ENCODE measurements at places on chromosomes 11 and 22.

DNA sequence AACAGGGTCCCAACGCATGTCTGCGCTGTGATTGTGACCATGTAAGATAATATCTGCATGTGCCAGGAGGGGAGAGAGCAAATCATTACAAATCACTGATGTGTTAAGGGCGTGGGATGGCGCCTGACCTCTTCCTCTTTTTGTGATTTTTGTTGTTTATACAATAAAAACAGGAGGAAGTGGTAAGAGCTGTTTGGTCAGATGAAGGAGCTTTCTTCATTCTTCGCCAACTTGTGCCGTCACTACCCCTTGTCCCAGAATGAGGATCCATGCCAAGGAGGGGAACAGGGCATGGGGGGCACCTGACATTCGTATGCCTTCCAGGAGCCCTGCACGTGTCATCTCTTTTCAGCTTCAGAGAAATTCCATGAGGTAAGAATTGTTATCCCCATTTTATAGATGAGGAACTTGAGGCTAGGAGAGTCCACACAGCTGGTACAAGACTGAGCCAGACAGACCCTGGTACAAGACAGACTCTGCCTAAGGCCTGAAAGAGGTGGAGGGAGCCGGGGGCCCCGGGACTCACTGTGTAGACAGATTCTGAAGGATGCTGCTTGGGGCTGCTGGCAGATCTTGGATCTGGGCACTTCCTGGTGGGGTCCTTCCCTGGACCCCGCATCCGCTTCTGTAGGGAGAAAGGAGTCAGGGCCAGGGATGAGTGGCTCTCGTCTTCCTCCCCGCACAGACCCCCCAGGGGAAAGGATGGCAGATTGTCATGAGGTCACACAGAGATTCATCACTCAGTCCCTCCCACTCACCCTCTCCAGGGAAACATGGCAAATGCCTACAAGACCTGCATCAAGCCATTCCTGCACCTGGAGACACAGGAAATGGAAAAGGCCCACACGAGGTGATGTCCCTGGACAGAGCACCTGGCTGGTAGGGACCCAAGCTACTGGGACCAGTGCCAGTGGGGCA, 34.6 kb downstream of the NFAM1 start:
- no peak for DNase-seq

GRCh38 chr11:107501713-107502112, 44.1 kb upstream of the CWF19L2 start:
- DNase-seq, result no peak

DNA sequence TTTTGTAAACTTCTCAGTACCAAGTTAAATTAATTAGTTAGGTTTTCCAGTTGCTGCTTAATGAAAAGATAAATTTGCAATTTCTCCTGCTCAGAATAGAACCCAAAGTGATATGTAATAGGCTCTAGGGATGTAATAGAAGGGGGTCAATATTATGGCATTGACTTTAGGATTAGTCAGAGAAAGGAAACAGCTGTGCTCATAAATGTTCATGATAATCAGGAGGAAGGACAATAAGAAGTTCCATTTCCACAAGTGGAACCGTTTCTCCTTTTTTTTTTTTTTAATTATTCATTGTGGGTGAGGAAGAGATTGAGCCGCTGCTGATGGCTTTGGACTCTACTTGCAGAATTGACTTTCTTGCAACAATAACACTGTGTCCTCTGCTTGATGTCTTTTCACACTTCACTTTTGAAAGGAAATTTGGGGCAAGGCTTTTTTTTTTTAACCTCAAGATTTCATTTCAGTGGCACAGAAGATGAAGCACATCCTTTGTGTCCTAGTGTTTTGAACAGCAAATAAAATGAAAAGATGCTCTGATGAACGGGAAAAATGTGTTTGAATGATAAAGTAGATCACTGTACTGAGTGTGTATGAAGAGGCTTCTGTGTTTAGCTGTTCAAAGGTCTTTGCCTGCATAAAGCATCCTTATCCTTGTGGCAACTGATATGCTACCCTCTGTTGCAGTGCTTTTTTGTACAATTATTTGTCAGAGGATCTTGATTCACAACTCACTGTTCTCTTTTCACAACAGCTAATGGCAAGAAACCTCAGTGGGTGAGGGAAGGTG, 62.4 kb downstream of the GAS2 start:
- DNase-seq, result no peak

DNA sequence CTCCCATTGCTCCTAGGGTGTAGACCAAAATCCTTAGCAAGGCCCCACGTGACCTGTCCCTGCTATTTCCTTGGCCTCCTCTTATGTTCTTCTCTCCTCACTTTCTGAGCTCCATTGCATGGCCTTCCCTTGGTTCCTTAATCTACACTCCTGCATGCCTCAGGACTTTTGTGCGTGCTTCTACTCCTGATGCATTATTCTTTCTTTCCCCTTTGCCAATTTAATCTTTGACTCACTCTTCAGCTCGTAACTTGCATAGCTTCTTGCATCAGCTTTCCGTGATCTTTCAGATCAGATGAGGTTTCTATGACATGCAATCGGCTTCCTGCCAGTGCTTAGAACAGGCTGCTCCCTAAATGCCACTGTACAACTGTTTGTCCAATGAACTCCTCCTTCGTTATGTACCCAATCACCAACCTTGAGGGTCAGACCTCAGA, 261.6 kb upstream of the CADM1 start:
- no peak for DNase-seq

DNA sequence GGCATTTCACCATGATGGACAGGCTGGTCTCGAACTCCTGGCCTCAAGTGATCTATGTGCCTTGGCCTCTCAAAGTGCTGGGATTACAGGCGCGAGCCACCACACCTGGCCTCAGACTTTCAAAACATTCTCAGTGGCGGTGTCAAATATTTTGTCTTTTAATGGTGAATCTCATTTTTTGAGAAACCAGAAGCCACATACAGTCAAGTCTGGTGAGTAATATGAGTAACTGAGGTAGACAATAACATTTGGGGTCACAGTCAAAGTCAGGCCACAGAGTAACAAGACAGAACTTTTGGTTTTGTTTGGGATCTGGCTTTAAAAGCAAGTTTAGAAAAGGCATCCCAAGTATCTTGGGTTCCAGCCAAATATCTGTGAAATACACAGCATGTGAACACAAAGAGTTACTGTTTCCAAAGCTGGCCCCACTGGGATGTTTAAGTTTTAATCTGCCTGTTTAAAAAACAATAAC, 5.6 kb upstream of the TMA7B start:
- no peak for DNase-seq

DNA sequence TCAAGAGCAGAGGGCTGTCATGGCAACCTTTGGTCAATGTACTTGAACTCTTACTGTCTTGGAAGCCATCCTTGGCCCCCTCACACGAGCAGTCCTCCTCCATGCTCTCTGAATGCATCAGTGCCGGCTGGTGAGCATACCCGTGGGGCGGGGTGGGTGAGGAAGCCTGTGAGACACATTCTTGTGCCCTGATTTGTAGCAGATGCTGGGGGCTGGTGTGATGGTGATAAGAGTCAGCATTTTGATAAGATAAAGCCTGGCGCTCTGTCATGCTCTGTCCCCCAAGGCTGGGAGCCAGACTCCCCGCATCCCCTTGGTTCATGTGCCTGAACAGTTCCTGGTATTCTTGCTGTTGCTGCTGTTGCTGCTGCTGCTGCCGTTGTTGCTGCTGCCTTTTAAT, 20.5 kb upstream of the APOA1 start:
- DNase-seq, result no peak

- DNase-seq, result no peak
Measured at GRCh38 chr11:67705264-67705663, 30.8 kb upstream of the ALDH3B2 start.

- no peak for DNase-seq
Measured at GRCh38 chr11:86629045-86629706, 43.2 kb downstream of the ME3 start.

DNA sequence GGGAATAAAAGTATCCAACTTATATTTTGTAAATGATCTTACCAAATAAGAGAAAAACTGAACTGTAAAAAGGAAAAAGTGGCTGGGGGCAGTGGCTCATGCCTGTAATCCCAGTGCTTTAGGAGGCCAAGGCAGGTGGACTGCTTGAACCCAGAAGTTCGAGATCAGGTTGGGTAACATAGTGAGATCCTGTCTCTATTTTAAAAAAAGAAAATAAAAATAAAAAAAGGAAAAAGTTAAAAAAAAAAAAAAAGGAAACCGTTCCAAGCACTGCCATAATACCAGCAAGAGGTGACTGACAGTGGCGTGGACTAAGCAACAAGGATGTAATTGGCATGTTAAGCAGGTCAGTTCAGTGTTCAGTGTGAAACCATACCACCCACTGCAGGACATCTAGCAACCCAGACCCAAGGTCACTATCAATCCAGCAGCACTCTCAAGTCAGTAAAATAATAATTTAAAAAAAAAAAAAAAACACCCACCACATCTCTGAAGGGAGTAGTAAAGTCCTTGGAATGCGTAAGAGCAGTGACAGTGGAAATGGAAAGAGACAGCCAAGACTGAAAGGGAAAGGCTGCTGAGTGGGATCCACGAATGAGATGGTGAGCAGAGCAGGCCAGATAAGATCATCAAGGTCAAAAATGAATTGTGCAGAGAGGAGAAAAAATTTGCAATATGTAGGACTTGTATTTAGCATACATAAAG, 43.6 kb downstream of the MAPK1 start:
- no peak for DNase-seq

GRCh38 chr11:68838572-68838964, 3.1 kb downstream of the CPT1A start:
- DNase-seq, result no peak

- DNase-seq, result no peak
Measured at GRCh38 chr11:12983336-12983735, 25.8 kb upstream of the RASSF10 start.

- DNase-seq, result no peak
Measured at GRCh38 chr11:77784572-77784971, 36.0 kb downstream of the RSF1 start.

DNA sequence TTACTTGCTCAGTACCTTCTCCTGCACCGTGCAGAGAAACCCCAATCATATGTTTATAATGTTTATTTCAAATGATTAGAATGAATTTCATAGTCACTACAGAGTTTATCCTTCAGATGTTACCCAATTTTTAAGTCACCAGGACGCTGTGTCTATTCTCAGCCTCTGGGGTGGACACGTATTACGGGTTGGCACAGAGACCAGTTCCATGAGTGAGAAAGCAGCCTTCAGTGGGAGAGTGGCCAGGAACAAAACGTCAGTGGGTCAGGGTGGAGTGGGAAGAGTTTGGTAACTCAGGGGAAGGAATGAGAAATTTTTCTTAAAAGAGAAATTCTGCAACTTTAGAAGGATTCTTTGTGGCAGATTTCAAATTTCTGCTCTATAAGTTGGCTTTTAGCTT, 77.1 kb upstream of the MTMR2 start:
- DNase-seq, result no peak

DNA sequence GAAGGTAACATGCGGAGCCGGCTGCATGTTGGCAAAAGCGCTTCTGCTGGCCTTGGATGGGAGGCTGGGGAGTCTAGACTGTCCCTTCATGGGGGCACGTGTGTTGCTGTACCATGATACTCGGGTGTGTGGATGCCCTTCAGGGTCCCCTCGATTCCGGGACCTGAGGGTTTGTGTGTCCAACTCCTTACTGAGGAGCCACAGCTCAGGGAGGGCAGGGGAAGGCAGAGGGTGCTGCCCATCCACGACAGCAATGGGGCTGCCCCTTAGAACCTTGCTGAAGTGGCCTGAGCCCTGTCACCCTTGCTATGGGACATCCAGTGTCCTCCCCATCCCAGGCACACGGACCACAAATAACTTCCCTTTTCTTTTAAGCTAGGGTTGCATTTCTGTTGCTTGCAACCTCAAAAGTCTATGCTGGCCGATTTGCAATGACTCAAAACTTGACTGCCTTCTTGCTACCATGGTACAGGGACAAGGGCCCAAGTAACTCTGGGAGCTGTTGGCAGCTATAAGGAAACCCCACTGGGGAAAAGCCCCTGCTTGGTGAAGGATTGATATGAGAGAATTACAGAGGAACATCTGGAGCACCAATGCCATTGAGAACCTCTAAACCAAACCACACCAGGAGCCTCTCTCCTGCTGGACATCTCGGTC, 43.8 kb downstream of the RTL6 start:
- no peak for DNase-seq

- DNase-seq, result no peak
Measured at GRCh38 chr11:76667856-76668255, 2.7 kb downstream of the LRRC32 start.

DNA sequence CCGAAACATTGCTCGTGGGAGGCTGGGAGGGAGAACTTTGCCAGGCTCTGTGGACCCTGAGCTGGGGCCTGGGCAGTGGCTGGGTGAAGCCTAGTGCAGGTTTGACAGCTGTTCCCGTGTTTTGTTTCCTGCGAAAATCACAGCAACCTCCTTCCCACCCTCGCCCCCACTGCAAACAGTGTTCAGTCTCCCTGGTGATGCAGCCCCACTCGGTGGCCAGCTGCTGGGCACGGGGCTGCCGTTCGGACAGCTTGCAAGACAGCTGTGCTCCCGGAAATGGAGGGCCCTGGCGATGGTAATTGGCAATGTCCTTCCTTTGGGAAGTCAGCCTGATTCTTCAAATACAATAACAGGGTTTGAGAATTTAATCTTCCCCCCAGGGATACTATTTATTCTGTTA, 10.4 kb upstream of the GAL start:
- no peak for DNase-seq

DNA sequence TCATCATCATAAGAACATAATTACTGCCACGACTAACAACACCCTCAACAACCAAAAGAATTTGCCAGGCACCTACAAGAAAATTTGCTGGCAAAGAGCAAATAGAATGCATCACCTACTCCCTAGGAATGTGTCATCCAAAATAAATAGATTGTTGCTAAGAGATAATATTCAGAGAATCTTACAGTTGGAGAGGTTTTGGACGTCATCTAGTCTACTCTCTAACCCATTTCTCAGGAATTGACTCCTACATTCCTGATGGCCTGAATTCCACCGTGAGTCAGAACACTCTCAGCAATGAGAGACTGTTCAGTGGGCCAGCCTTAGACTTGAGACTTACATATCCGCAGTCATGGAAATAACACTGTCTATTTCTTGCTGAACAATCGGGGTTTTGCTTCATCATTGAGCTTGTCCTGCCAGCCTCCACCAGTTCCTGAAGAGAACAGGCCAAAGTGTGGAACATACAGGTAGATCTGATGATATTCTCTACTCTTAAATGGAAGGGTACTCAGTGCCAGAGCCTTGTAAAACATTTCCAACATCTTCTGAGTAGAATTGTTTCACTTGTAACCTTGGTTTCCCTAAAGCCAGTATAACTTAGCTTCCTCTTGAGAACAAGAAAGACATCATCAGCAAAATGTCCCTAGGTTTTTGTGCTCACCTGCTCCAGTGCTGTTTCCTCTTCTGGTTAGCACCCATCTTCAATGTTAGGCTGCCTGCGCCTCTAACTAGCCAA, 8.3 kb downstream of the KIRREL3 start:
- DNase-seq, result no peak

All from activated CD4-positive, alpha-beta T cell treated with anti-CD3 and anti-CD28 coated beads, Interleukin-2, amount 50 U/mL, for 24 hours (primary cell).